GM19239 (cell line): ENCODE measurements at places on chromosomes 3 and 15.

DNA sequence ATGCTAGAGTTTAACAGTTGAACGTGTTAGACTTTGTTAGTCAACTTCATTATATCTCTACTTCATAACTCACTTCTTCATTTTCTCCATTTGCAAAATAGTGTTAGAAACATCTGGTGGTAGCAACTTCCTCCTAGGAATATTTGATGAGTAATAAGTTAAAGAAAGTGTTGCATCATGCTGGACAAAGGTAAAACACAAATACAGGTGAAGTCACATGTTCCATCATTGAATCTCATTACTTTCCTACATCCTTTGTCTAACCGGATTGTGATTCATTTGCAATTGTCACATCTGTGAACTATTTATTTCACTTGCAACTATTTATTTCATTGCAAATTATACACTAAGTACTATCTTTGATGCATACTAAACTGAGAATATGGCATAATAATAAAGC, 186.5 kb downstream of the TUSC7 start:
- DNase-seq = no peak

GRCh38 chr3:52529376-52530333, 4.0 kb downstream of the NT5DC2 start:
- DNase-seq = no peak

DNA sequence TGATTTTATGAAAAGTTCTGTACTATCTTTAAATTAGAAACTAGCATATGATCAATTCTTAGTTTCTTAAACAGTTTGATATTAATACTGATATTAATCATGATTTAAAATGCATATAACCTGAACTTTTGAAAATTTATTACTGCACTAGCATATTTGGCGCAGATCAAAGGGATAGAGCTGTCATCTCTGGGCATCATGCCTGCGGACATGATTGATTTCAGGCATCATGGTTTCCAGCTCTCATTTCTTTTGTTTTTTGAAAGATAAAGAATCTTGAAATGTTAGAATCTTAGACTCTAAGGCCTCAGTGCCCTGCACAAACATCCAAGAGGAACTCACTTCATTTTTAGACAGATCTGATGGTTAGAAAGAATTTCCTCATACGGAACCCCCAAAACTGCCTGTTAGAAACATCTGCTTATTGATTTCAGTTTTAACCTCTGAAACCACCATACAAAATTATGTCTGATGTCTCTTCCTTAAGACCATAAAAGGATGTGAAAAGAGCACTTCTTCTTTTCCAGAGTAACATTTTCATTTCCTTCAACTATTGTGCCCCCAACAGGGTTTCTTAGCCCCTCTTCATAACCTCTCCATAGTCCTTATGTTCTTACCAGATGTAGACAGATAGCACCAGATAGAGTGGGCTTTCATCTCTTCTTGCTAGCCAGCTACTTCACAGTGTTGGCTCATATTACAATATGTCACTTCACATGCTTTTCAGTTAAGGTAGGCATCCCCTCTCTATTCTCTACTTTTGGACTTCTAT, 110.8 kb downstream of the BBX start:
- DNase-seq = no peak

DNA sequence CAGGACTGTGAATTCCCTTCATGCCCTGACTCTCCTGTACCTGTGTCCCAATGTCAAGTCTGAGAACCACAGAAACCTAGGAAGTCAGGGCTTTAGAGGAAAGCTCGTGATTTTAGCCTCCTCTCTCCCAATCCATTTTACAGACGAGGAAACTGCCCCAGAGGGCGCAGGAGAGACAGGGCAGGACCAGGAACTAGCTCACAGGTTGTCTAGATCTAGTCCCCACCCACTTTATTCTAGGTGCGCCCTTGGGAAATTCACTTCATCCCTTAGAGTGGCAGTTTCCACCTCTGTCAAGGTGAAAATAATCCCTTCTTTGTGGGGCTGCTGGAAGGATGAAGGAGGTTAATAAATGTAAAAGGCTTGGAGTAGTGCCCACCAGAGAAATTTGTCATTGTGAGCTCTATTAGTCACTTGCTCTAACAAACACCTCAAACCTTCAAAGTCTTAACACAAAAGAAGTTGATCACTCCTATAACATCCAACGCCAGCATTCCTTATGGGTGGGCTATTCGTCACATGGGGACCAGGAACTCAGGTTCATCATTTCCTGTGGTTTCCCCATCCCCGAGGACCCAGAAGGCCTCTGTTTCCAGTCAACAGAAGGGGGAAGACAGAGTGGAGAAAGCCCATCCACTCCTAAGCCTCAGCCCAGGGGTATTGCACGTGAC, 282.3 kb downstream of the XXYLT1 start:
- DNase-seq = no peak

- DNase-seq = no peak
These were observed 6.6 kb upstream of the GPR171 start for GRCh38 chr3:151209654-151210053.

DNA sequence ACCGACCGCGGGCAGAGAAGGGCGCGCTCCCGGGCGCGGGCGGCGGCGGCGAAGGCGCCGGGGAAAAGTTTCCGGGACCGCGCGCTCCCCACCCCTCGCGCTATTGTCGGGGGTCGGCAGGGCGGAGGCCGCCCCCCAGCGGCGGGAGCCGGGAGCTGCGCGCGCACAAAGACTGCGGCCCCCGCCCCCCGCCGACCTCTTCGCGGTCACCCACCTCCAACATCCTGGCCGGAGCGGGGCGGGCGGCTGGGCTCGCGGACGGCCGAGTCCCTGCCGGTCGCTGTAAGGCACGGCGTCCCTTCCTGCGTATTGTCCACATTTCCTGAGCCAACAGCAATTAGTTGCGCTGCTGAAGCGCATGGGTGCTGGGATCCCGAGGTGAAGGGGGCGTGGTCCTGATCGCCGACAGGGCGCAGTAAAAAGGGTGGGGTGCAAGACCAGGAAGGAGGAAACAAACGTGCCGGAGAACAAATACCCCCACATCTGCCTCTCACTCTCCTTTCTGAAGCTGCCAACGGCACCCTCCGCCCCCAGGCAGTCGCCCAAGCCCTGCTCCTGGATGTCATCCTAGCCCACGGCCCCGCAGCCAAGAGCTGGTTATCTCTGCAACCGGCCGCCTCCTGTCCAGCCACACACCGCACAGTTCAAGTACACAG, at the start of gene TMEM44:
Gene TMEM44 (minus strand): TSS at position 71 of the 656 bp plus-strand sequence. CDS start 204 bp downstream, outside the sequence.
- DNase-seq = peak; percentile 88

DNA sequence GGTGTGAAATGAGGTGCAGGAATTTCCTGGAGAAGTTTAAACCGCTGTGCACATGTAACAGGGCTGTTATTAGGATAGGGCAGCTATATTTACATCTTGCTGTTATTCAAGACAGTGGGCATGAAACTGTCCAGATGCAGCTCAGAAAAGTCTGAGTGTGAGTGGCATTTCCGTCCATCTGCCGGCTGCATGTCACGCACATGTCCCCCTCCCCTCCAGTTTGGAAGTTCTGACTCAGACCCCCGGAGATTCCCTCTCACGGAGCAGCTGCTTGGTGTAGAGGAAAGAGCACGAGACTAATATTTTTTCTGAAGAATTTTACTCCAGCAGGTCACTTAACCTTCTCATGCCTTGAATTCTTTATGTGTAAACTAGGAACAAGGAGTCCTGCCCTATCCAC, 69.8 kb downstream of the FEM1B start:
- no peak for DNase-seq

DNA sequence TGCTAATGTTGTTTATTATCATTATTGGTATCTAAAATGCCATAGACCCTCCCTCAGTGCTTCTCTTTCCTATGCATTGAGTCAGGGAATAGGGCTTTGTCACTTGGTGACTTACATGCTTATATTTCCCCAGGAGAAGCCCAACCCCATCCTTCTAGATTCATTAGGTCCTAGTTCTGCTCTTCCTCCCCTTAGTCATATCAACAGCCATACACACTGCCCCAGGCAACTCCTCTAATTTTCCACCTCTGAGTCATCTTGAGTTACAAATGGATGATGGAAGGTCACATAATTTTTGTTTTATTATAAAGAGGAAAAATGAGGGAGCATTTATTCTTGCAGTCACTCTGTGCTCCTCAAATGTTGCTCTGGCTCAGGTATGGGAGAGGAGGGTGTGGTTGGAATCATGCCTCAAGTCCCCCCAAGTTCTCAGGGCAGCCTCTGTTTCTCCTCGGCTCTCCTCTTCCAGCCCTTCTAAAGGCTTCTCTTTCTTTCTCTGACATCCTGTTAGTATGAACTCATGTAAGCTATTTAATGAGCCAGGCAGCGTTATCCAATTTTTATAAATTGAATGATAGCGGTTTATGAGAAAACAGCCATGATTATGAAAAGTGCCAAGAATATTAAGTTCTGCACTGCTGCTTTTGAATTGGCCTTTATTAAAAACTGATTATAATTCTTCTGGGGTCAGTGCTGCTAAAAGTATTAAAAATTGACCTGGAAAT, 45.6 kb upstream of the FSTL1 start:
- no peak for DNase-seq

- peak; percentile 57 for DNase-seq
These were observed 88.6 kb upstream of the ZNF280D start for GRCh38 chr15:56821721-56822425.

DNA sequence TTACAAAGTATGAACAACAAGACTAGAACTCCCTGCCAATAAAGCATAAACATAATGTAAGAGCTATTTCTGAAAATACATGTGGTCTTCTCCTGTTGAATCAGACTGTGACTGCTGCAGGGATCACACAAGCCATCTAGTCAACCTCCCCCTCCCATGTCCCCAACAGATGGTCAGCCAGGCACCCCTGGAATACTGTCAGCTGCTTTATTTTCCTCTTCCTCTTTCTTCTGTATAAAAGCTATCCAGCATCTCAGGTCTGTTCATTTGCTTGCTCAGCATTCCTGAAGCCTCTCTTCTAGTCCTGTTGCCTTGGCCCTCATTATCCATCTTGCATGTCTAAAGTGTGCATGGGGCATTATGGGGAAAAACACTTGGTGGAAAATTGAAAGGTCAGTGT, 6.5 kb upstream of the MINDY4B start:
- no peak for DNase-seq

GRCh38 chr3:158465074-158465473, 105.9 kb upstream of the MLF1 start:
- DNase-seq = no peak

- no peak for DNase-seq
These were observed 811.0 kb upstream of the ALCAM start for GRCh38 chr3:104555728-104556127.

DNA sequence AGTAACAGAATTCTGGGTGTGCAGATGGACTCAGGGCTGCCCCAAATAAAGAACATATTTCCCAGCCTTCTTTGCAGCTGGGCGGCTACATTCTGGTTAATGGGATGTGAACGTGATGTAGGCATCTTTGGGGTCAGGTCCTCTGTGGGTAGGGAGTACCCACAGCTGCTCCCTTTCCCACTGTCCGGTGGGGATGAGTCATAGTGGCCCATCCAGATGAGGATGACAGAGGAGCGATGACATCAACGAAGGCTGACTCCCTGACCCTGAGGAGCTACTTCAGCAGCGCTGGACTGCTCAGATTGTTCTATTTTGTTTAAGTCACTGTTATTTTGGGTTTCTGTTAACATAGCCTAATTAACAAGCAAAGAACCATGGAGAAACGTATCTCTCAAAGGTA, 38.0 kb downstream of the SRPRB start:
- no peak for DNase-seq

- DNase-seq = no peak
These were observed 205.4 kb downstream of the CNTN3 start for GRCh38 chr3:74409066-74409465.

DNA sequence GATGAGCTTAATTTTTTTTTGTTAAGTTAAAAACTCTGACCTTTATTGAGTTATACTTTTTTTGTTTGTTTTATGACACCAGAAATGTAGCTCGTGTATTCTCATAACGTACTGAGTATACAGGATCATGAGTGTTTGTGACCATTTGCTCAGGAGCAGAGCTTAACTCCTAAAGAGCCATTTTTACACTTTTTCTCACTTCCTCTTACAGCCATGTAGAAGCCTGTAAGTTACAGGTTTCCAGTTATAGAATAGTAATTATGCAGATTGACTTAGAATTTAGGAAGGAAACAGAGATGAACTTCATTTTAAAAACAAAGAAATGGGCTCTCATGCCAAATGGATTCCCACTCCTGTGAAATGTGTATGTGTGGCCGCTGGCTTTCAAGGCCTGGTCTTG, 151.7 kb downstream of the MCTP2 start:
- no peak for DNase-seq

DNA sequence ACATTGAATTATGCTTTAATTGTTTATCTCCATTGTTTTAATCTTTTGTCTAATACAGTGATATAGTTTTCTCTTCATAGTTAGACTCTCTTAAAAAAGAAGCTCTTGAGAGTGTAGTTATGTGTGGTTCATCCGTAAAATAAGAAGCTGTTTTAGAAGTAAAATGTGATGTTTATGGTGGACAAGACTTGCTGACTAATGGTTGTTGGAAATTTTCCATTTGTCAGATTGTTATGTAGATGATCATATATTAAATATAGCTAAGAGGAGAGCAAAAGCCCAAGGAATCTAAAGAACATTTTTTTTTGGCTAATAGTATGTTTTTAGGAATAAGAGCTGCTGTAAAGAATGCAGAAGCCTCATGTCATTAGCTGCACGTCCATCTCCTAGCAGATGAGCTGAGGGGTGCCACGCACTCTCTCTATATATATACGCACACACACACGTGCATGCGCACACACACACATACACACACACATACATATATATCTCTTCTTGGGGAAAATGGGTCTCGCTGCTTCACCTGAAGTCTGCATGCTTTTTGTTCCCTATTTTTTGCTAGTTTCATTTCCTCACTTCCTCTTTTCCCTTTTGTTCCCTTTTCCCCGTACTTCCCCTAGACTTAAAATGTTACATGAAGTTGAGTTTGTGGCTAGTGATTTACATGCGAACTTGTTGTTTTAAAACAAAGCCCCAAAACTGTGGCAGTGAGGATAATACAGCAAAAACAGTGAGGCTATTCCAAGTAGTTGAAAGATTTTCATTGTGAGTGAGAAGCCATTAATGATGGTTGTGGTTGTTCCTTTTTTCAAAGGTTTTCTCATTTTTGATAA, 107.8 kb downstream of the MBNL1 start:
- DNase-seq = no peak

- no peak for DNase-seq
These were observed 18.1 kb downstream of the H1-8 start for GRCh38 chr3:129560911-129561594.

DNA sequence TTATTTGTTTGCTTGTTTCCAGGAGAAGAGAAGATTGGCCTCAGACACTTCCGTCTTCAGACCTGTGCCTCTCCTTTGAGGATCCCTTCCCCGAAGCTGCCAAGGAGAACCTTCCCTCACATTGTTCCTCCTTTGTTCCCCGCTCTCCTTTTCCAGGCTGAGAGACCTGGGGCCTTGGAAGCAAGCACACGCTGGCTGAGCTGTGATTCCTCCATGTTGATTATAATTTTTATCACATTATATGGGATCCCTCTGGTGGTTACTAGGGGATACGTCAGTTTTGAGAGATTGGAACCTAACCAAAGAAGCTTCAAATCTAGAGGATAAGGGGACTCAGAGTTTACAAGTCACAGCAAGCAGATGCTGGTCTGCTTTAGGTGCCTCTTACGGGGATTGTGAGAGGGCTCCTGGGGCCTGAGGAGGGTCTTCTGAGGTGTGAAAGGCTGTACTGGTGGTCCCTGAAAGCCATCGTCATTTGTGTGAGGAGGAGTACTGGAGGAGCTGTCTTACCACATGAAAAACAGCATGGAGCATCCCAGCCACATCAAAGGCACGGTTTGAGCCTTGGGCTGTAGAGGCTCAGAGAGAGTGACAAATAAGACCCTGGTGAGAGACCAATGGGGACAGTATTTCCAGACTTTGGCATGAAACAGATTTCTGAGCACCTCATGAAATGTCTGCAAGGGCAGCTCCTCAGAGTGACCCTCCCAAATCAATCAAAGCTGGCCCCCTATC, 760.1 kb upstream of the CFAP20DC start:
- DNase-seq = peak; percentile 6
